PC-3 (cell line): ENCODE measurements at places on chromosomes 2 and 18. TPM values are rescaled to one million over a fixed set of nuclear protein-coding genes. Genes with fewer than 3 reads are reported as not detected.

The KCNE4 gene
- total RNA-seq = not detected in 2 replicates

The ESPNL gene
- not detected in 2 replicates for total RNA-seq

The GAD1 gene
- 10.6 and 16.5 TPM in 2 replicates for total RNA-seq

The WIPF1 gene
- total RNA-seq = 0.29 and 1.5 TPM in 2 replicates

The COBLL1 gene
- 3.6 and 4.3 TPM in 2 replicates for total RNA-seq

The GYPC gene
- not detected in 2 replicates for total RNA-seq

The TDRD15 gene
- total RNA-seq = not detected in 2 replicates

The PXDN gene
- 125 and 155 TPM in 2 replicates for total RNA-seq

The TRIB2 gene
- total RNA-seq = 35.2 and 51.8 TPM in 2 replicates

The NPPC gene
- not detected in 2 replicates for total RNA-seq

The TFCP2L1 gene
- 2.4 and 3.5 TPM in 2 replicates for total RNA-seq

The IL36G gene
- total RNA-seq = 0.62 TPM in 1 of 2 replicates, not detected in the other

The SLC40A1 gene
- 1.7 and 13.4 TPM in 2 replicates for total RNA-seq

The AKAIN1 gene
- total RNA-seq = not detected in 2 replicates

The SPP2 gene
- total RNA-seq = not detected in 2 replicates

The KLF7 gene
- total RNA-seq = 4.0 and 5.6 TPM in 2 replicates

The PMS1 gene
- total RNA-seq = 13.8 and 15.1 TPM in 2 replicates

The SLC30A3 gene
- total RNA-seq = 0.36 TPM in 1 of 2 replicates, not detected in the other

The CABYR gene
- 5.4 and 5.6 TPM in 2 replicates for total RNA-seq

The PKP4 gene
- total RNA-seq = 40.1 and 44.2 TPM in 2 replicates
